AG08396 (cell line): ENCODE measurements at places on chromosomes 6 and 20.

DNA sequence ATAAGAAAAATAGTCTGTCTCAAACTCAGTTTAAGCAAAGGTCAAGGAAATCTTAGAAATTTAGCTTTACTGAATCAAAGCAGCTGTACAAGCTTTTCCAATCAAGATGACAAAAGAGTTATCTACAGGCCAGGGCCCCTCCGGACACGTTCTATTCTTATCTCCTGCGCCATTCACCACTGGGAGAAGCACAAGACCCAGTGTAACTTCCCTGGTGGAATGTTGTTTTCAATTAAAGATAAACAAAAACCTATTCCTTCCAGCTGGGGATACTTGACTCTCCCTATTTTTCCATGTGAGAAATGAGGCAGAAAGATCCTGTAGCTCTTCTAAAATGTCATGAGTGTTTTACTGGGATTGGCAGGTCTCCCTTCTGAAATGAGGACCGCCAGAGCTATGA lies 123.3 kb downstream of the TBX18 start:
- DNase-seq = no peak

DNA sequence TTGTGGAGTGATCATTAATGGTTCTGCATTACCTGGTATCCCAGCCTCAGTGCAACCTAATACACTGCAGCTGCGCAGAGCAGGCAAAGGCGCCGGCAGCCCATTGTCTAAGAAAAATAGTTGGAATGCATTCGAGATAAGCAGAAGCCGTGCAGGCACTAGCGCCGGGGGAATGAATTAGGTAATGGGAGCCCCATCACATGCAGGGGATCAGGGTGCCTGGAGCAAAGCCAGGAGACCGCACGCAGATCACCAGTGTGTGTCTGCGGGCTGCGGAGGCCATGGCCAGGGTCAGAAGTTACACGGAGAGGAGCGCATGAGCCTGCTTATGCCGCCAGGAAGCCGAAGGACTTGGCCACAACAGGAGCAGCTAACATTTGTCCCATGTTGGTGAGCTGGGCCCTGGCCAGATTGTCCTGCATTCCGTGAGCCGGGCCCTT lies 156.8 kb downstream of the DLL1 start:
- no peak for DNase-seq

- DNase-seq = no peak
Measured at GRCh38 chr6:167804281-167805013, 22.3 kb upstream of the AFDN start.

DNA sequence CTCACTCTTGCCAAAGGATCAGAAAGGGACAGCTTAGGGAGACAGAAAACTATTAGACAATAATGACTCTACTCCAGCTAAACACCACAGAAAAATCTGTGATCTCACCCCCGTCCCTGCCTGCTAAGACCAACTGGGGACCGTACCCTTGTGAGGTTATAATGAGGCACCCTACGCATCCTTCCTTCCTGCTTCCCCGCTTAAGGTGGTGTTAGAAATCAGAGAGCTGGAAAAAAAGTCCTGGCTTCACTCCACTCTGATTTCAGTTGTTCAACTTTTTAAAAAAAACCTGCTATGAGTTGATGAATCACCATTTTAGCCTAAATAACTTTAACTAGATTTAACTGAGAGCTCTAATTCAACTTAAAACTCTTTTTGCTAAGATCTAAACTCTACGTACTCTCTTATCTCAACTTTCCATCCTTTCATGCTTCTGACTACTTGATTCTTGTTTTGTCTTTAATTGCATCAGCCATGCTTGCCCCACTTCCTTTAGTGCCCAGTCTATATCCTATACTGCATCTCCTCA lies 35.8 kb upstream of the TMEM14A start:
- no peak for DNase-seq

DNA sequence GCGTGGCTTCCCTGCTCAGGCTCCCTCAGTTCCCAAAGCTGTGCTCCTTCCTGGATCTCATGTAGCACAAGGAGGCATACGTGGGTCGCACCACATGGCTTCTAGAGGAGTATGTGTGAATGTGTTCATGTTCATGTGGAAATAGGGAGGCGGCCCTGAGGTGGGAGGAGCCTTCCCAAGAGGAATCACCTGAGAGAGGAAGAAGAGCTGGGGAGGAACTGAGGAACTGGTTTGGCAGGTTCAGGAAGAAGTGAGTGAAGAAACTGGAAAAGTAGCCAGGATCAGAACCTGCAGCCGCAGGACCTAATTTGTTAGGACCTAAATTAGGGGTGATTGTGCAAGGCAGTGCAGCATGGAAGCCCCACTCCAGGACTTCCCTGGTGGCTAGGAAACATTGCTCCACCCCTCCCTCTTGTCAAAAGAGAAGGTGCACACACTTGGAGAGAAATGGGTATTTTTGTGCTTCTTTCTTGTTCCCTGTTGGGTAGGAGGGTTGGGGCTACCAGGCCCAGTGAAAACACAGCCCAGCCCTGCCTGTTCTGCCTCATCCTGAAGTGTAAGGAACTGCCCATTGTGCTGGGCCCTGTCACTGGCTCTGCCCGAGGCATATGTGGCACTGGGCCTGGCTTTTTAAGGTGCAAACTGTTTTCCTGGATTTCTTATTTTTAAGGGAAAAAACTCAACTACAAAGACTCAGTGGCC lies 20.7 kb downstream of the SYNJ2 start:
- no peak for DNase-seq

- DNase-seq = no peak
Measured at GRCh38 chr20:50266293-50267040, 75.8 kb downstream of the CEBPB start.

GRCh38 chr20:47276851-47277534 lies 79.5 kb downstream of the ZMYND8 start:
- DNase-seq = peak; percentile 20

DNA sequence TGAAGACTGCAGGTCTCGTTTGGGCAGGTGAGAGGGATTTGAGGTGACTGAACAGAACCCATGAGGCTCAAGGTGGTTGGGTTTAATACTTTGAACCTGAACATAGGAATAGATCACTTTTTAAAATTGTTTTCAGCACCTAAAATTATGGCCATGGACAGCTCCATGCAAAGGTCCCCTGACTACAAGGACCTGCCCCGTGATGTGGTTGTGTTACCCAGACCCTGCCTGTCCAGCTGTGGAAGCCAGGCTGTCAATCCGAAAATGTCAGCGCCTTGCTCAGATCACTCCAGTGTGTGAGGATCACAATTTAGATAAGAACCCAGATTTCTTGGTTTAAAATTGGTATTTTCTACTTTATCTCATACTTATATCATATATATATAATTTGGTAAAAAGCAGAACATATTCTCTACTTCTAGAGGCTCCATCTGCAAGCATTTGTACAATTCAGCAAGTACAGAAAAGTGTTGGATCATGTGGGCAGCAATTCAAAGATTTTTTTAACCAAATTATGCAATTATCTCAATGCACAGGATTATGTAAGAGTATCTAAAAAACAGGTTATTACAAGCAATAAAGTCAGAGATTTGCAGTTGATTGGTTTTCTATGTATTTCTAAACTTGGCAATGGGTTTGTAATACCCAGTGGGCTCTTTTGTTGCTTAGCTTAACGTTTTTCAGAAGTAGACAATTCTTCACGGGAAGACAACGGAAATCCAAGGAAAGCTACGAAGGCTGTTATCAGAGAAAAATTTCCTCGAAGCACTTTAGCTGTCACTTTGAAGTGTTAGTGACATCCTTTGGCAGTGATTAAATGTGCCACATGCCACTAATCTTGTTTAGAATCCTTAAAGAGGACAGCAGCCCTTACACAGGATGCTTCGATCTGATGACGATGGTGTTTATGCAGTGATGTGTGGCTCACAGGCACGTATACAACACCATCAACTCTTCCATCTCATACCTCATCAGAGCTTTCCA lies 24.1 kb upstream of the RPS6KA2 start:
- no peak for DNase-seq

GRCh38 chr6:11092668-11093375 lies 812 bp upstream of the SMIM13 start:
- DNase-seq = peak; percentile 44

GRCh38 chr6:117544716-117545115 lies 57.6 kb downstream of the GOPC start:
- no peak for DNase-seq
